Astrocyte of the cerebellum (primary cell): ENCODE measurements at places on chromosomes 16 and 17.

DNA sequence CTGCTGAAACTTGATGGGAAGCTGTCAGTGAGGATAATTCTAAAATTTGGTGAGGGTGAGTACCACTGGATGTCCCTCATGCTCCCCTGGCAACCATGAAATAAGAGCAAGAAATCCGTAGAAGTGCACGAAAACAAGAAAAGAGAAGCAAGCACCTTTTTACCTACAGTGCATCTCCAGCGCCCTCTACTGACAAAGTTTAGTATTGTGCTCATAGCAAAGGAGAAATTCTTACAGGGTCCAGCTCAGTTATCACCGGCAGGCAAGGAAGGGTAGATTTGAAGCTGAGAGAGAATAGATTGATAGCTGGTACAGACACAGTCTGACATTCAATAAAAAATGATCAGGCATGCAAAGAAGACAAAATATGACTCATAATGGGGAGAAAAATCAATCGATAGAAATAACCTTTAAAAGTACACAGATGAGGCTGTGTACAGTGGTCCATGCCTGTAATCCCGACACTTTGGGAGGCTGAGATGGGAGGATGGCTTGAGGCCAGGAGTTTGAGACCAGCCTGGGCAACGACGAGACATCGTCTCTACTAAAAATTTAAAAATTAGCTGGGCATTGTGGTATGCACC lies 28.3 kb upstream of the TEX2 start:
- no peak for DNase-seq

DNA sequence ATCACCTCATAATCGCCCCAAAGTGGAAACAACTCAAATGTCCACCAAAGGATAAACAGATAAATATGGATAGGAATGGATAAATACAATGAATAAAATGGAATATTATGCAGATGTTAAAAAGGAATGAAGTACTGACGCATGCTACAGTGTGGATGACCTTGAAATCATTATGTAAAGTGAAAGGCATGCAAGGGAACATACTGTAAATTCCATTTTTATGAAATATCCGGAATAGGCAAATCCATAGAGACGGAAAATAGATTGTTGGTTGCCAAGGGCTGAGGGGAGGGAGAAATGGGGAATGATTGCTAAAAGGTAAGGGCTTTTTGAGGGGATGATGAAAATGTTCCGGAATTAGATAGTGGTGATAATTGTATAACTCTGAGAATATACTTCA lies 36.0 kb downstream of the STAT5B start:
- DNase-seq = no peak

GRCh38 chr17:40452921-40453378 lies 9.7 kb downstream of the IGFBP4 start:
- no peak for DNase-seq

DNA sequence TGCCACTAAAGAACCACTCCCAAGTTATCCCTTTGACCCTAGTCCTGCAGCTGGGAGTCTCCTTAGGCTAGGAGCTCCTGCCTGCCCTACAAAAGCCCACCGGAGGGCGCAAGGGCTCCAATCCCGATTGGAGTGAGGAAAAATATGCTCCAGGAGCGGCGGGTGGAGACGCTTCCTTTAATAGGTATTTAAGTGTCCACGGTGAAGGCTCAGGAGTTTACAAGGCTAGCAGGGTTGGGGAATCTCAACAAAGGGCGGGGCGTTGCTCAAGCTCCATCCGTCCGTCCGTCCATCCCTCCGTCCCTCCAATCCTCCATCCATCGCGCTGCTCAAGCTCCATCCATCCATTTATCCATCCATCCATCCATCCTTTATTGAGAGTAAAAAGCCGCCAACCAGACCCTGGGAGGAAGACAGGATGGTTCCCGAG lies 556 bp upstream of the SPNS1 start:
- peak; percentile 55 for DNase-seq

- no peak for DNase-seq
Observed at GRCh38 chr16:27966756-27967155, 96.8 kb downstream of the GSG1L start.

DNA sequence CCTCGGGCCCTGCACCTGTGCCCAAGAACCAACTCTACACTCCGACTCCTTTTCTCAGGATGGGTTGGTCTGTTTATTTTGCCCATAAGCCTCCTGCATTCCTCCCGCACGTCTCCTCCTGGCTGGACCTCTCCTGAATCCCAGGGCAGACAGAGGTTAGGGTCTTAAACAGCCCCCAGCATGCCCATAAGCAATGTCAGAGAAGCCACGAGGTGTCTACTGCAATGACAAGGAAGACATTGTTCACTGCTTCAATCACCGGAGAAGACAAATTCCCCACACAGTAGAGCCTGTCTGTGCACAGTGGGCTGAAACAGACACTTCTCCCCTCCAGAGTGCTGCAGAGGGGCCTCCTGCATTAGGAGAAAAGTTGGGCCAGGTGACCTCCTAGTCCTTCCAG lies 230.6 kb upstream of the RPL38 start:
- no peak for DNase-seq

- DNase-seq = no peak
Observed at GRCh38 chr16:52592778-52593177, 45.8 kb upstream of the TOX3 start.

DNA sequence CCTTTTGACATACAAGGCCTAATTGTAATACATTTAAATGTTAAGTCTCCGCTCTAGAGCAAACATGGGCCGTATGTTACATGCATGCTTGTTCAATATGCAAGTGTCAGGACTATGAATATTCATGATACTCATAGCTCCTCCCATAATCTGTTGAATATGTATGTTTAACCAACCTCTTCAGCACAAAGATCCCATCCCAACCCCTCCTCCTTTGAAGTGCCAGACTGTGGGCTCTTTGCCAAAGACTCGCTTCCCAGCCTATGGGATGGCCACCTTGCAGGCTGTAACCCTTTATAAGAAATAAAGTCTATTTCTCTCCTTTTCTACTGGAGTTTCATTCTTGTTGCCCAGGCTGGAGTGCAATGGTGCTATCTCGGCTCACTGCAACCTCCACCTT lies 156.2 kb downstream of the ABCC12 start:
- DNase-seq = no peak

GRCh38 chr17:68507576-68507975 lies 4.7 kb upstream of the PRKAR1A start:
- no peak for DNase-seq

DNA sequence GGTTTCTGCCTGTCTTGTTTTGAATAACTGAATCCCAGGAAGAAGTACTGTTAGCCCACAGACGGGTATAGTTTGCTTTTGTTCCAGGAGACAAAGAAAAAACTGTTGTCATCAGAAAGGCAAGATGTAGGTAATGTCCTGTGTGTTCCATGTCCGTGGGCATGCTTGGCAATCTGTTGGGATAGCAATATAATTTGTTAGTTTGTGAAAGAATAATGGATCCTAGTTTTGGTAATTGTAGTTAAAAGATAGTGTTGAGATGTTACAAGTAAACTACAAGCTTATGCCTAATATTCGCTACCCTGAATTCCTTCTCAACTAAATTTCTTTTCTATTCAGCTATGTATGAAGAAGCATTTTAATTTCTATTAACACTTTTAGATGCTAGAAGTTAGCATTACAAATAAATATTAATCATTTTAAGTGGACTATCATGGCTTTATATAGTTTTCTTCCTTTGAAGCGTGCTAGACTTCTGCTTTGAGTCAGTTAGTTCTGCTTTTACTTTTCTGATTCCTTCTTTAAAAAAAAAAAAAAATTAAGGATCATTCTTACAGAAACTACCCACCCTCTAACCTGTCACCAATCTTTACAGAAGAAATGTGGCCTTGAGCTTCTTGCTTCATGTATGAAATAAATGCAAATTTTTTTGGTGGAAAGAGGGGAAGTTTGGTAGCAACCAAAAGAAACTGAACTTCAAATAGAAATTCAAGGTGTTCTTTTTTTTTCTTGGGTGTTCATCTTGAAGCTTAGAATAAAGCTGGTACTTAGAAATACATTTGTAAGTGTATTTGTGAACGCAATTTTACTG lies 2.4 kb downstream of the EVI2A start:
- DNase-seq = no peak

GRCh38 chr16:77928096-77928495 lies 94.3 kb upstream of the CLEC3A start:
- no peak for DNase-seq

GRCh38 chr17:4514206-4514605 lies 15.5 kb downstream of the SPNS2 start:
- no peak for DNase-seq

DNA sequence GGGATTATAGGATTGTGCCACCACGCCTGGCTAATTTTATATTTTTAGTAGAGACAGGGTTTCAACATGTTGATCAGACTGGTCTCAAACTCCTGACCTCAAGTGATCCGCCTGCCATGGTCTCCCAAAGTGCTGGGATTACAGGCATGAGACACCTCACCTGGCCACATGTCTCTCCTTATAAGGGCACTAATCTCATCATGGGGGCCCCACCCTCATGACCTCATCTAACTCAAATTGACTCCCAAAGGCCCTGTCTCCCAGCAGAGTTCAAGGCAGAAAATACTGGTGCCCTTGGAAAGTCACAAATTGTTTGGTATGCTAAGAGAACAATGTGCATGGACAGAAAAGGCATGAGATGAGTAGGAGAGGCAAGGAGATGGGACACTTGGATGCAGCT lies 49.3 kb upstream of the GRIN2A start:
- DNase-seq = no peak

DNA sequence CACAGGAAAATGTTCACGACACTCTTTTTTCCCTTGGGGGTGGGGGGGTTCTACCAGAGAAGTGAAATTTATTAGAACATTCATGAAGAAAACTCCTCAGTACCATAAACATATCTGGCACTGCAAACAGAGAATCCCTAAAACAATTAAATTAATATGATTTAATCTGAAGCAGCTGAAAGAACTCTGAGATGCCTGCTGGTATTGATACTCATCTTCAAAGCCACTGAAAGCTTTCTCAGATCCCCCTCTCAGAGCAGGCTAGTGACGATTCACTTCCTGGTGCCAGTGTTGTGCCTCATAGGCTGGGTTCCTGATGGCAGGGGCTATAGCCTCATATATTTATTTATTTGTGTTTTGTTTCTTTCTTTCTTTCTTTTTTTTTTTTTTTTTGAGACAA lies 52.7 kb downstream of the MYH10 start:
- DNase-seq = no peak

GRCh38 chr16:89184677-89184932 lies 13.1 kb downstream of the CDH15 start:
- no peak for DNase-seq

DNA sequence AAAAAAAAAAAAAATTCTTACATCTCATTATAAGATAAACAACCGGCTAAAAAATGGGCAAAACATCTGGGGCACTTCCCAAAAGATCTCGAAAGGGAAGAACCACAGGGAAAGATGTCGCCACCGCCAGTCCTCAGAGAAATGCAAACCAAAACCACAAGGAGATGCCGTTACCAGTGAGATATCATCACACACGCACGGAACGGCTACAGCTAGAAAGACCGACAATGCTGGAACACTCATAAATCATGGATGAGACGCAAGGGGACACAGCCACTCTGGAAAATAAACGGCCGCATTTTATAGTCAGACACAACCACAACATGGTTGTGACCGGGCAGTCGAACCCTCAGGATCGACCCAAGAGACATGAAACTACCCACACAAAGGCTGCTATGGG lies 24.5 kb downstream of the WDR45B start:
- no peak for DNase-seq

- no peak for DNase-seq
Observed at GRCh38 chr16:10321407-10322387, 64.2 kb upstream of the ATF7IP2 start.

DNA sequence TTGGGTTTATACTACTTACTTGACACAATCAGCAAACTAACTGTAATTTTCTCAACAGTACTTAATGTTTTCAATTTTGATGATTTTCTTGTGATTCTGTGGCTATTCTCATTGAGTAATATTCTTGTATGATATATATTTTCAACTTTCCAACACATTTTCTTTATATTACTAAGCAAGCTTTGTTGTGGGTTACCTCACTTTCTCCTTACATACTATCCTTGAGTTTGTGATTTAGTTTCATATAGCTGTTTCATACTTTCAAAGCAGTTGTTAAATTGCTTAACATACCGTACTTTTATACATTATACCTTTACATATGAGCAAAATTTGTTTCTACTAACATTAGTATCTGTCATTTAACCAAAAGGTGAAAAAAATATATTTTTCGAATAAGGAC lies 197.1 kb downstream of the BCAS3 start:
- no peak for DNase-seq

GRCh38 chr17:10556301-10557005 lies 7.0 kb upstream of the MYH2 start:
- DNase-seq = no peak

DNA sequence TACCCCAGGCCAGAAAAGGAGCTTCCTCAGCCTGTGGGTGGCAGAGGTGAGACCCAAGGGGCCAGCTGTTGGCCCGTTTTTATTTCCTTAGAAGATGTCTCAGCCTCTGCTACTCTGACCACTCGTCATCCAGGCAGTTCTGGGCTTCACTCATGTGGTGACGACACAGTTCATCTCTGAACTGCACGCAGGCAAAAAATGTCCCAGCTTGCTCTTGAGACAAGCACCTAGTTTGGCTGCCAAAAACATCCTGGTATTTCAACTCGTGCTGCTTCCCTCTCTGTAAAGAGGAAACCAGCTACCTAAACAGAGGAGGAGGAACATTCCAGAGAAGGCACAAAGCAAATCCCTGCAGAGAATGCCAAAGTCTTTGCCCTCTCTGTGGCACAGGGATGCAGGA lies 125.7 kb downstream of the XYLT1 start:
- no peak for DNase-seq

GRCh38 chr17:73912373-73912746 lies 268.1 kb upstream of the SDK2 start:
- DNase-seq = no peak

GRCh38 chr16:54911079-54911478 lies 19.6 kb upstream of the IRX5 start:
- DNase-seq = no peak

DNA sequence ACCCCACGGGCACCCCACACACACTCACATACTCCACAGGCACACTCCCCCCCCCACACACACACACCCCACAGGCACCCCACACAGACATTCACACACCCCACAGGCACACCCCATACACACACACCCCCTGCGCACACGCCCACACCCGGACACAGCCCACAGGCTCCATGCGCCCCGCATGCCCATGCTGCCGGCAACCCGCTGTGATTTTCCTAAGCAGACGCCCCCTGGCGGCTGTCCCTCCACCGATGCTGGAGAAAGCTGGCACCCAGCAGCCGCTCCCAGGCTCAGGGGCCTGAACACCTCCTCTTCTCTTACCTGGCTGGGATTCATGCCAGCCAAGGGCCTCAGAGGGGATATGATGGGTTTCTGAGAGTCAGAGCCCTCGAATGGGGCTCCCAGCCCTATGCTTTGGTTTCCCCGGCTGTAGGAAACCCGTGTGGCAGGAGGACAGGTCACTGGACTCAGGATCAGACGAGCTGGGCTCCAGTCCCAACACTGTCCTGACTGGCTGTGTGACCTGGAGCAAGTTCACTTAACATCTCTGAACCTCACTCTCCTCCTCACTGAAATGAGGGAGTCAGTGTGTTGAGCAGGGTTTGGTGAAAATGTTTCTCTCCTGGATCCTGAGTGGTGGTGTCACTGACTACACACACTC lies 19.6 kb upstream of the TNFRSF13B start:
- no peak for DNase-seq
